Suprapubic skin (tissue), 4 donors: ENCODE measurements at places on chromosomes 7 and 10. TPM values are rescaled to one million over a fixed set of nuclear protein-coding genes. Genes with fewer than 3 reads are reported as not detected.

LDB3 gene
- 0.44 TPM for total RNA-seq

ANXA8 gene
- total RNA-seq, result 254 TPM

CDNF gene
- 2.3 TPM for total RNA-seq

ZNF503 gene
- total RNA-seq, result 5.7 TPM

DNA sequence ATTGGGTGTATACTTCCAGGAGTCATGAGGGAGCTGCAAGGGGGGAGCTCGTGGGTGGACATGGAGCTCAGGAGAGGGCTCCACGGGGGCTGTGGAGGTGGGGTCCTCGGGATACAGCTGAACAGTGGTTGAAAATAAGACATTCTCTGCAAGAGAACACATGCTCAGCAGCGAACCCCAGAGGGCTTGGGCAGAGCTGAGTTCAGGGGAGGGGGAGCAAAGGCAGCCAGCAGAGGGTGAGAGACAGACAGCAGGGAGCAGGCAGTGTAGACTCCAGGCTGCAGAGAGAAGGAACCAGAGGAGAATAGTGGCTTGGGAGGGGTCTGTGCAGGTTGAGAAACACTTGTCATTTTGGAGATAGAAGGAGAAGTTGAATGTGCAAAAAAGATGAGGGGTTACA, 73.0 kb upstream of the LRRC18 start:
- DNase-seq, result no peak
- H3K27ac ChIP-seq, result no peak overlapping the region
- H3K4me3 ChIP-seq, result no peak overlapping the region
- H3K36me3 ChIP-seq, result no peaks in the 10 kb centered on the region
- no peaks in the 10 kb centered on the region for H3K27me3 ChIP-seq
- H3K4me1 ChIP-seq, result peaks cover 19% of the 10 kb centered on the region

GRCh38 chr7:1758028-1758858, 88.2 kb downstream of the ELFN1 start:
- no peaks in the 10 kb centered on the region for H3K4me1 ChIP-seq
- no peak for DNase-seq
- H3K4me3 ChIP-seq, result no peak overlapping the region

DNA sequence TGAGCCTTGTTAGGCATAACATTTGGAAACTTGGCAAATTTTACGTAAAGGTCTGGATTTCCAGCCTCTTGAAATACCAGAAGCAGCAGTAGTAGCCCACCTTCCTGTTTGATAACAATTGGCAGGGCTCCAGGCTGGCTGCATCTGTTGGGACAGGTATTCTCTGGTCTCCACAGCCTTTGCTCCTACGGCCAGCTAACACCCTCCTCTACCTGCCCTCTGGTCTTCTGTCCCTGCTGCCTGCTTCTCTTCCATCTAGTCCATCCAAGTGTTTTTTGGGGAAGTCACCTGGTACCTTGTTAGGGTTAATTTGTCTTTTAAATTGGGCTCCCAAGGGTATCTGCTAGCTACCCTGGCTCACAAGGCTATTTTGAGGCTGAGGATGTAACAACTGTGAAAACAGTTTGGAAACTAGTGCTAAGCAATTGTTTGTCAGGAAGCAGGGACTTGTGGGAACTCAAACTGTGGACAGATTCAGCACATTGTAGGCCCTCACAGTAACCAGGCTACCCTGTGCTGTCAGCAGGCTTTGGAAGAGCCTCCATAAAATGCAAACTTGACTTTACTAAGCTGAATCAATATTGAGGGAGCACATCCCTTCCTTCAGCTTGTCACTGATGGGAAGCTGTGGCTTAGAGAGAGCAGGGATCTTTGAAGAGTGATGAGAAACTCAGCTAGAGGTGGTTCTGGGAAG, 8.5 kb downstream of the RPS24 start:
- H3K36me3 ChIP-seq, result peaks cover 54% of the 10 kb centered on the region
- DNase-seq, result no peak
- H3K27ac ChIP-seq, result no peak overlapping the region

GRCh38 chr10:131787961-131788360, 112.8 kb upstream of the PPP2R2D start:
- H3K36me3 ChIP-seq, result no peaks in the 10 kb centered on the region
- peaks cover 14% of the 10 kb centered on the region for H3K27me3 ChIP-seq
- no peaks in the 10 kb centered on the region for H3K4me1 ChIP-seq
- peak; percentile 56 for DNase-seq
- no peak overlapping the region for H3K27ac ChIP-seq
- H3K4me3 ChIP-seq, result no peak overlapping the region

GRCh38 chr10:108631332-108631731, 1292.0 kb downstream of the XPNPEP1 start:
- no peak overlapping the region for H3K4me3 ChIP-seq
- H3K4me1 ChIP-seq, result no peaks in the 10 kb centered on the region
- H3K36me3 ChIP-seq, result no peaks in the 10 kb centered on the region
- H3K27me3 ChIP-seq, result no peaks in the 10 kb centered on the region
- no peak for DNase-seq
